ENCODE measurements at places on chromosomes 2 and 18. TPM values are rescaled to one million over a fixed set of nuclear protein-coding genes. Genes with fewer than 3 reads are reported as not detected.

- DNase-seq = no peak
Measured at GRCh38 chr2:59926731-59927130, 626.7 kb downstream of the BCL11A start.

The ABCG8 gene
- total RNA-seq = not detected

The CTAGE1 gene
- under 0.01 TPM for total RNA-seq

GRCh38 chr2:128477026-128477820, 158.6 kb upstream of the HS6ST1 start:
- DNase-seq = no peak

The LYPD1 gene
- total RNA-seq = 79.7 TPM

- no peak for DNase-seq
Measured at GRCh38 chr2:120373424-120373823, 27.5 kb downstream of the INHBB start.

- no peak for DNase-seq
Measured at GRCh38 chr18:50135903-50136302, 59.0 kb downstream of the MYO5B start.

- no peak for DNase-seq
Measured at GRCh38 chr2:128028668-128029054, 802 bp upstream of the SAP130 start.

GRCh38 chr2:71558300-71559051, 105.1 kb downstream of the DYSF start:
- DNase-seq = no peak

DNA sequence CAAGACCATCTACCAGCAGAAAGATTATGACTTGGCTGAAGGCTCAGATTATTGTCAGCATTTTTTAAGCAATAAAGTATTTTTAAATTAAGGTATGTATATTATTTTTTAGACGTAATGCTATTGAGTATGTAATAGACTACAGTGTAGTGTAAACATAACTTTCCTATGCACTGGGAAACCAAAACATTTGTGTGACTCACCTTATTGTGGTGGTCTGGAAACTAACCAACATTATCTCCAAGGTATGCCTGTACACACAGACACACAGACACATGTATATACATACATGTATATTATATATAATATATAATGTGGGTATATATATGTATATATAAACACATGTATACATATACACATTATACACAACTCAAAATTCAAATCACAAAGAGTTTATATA, 9.1 kb upstream of the TMEFF2 start:
- peak; percentile 68 for DNase-seq

GRCh38 chr2:38586931-38587330, 15.8 kb downstream of the HNRNPLL start:
- peak; percentile 27 for DNase-seq

The HTR2B gene
- 0.72 TPM for total RNA-seq

DNA sequence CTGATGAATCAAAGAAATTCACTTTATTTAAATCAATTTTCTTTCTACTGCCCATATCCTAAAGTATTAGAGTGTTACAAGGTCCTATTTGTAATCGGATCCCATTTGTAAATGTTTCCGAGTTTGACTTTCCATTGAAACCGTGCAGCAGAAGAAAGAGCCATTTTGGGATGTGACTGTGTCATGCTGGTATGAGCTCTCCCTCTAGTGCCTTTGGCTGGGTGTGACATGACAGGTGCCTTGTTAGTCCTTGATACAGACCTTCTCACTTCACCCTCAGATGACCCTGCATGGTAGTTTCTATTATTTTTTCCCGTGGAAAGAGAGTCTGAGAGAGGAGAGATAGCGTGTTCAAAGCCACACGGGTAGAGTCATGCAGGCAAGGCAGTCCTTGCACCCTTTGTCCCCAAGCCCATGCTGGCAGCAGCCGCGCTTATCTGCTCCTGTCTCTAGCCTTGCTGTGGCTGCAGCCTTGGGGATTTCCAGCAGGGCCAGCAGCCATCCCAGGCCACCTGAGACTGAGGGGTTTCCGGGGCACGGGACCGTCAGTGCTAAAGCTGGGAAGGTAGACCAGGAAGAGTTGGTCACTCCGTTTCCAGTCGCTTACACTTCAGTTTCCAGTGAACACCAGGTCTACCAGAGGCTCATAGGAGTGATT, 21.4 kb downstream of the CHMP1B start:
- no peak for DNase-seq

DNA sequence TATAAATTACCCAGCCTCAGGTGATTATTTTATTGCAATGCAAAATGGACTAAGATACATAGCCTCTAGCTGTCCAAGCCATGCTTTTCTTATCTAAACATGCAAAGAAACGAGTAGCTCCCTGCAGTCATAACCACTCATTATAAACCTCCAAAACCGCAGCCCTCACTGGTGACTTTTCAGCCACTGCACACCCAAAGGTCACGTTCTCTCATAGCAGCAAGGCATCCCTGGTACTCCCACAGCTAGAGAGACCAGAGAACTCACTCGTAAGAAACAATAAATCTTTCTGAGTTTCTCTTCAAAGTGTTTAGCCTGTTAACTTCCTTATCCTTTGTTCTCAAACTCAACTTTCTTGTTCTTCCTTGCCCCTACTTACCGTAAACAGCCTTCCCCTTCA, 28.5 kb upstream of the RALBP1 start:
- DNase-seq = peak; percentile 17

The MC5R gene
- total RNA-seq = not detected

DNA sequence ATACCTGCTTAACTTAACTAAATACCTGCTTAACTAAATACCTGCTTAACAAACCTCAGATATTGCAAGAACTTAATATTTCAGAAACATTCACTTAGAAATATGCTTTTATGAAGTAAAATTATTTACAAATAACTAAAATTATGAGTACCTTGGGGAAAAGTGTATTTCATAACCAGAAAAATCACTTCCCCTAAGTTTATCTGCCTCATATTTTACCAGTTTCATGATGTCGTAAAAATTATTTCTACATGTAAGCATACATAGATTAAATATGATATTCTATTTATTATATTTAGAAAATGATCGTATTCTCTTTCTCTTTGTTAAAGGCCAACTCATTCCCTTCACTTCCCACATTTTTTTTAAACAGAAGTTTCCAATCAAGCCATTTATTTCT, 41.5 kb upstream of the DSC1 start:
- DNase-seq = no peak

The UCN gene
- not detected for total RNA-seq

The TPRKB gene
- 37.6 TPM for total RNA-seq

The FABP1 gene
- total RNA-seq = not detected

- no peak for DNase-seq
Measured at GRCh38 chr18:10128921-10129501, 215.2 kb downstream of the VAPA start.

DNA sequence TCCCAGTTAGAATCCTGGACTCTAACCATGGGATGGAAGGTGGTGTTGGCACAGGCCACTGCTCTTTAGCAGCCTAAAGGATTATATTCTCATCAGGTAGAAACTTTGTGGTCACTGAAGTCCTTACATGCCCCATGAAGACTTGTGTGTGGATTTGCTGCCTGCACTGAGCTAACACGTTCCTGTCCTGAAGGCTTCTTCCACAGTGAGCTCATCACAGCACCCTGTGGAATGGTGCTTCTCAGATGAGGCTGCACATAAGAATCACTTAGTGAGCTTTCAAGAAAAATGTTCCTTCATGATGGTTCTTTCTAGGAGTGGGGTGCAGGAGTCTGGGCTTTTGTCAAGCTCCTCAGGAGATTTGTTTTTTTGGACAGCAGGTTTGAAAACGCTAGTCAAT, 26.8 kb downstream of the STAMBP start:
- DNase-seq = peak; percentile 20

The SCYGR4 gene
- not detected for total RNA-seq

DNA sequence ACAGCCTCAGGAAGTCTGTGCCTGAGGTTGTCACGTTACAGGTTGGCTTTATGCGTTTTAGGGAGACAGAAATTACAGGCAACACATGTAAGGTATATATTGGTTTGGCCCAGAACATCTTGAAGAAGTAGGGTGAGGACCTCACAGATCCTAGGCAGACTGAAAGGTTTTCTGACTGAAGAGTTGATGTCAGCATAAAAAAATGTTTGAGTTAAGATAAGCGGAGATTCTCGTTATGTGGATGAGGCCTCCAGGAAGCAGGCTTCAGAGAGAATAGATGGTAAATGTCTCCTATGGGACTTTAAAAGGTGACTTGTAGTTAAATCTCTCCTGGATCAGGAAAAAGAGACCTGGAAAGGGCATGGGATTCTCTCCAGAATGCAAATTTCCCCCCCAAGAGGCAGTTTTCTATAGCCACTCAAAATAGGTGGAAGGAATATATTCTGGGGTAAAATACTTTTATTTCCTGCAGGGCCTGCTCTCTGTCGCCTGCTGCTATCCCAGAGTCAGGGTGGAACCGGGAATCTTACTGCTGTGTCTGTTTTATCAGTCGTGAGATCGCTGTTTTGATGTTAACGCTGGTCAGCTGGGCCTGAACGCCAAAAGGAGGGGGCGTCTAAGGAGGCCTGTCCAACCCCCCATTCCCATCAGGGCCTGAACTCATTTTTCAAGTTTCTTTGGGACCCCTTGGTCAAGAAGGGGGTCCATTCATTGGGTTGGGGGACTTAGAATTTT, 171.1 kb downstream of the HDAC4 start:
- no peak for DNase-seq

DNA sequence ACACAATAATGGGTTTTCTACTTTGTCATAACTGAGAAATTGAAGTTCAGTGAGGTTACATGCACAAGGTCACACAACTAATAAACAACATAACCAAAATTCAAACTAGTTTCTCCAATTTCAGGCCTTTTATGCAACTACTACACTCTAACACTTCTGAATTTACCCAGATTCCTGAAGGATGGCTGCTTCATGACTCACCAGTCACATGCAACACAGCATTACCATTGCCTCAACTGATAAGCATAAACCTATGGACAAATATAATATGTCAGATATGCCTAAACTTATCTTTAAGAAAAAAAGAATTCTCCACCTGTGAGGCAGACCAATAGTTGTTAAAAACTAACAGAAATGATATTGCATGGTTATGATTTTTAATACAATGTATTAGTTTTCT, 586.5 kb upstream of the SLC8A1 start:
- peak; percentile 40 for DNase-seq

The CRYBA2 gene
- total RNA-seq = not detected

- DNase-seq = no peak
Measured at GRCh38 chr2:60819155-60819862, 62.1 kb upstream of the REL start.

- DNase-seq = no peak
Measured at GRCh38 chr2:16118611-16119590, 178.6 kb downstream of the MYCN start.

- DNase-seq = no peak
Measured at GRCh38 chr2:163771596-163771995, 35.8 kb upstream of the FIGN start.

DNA sequence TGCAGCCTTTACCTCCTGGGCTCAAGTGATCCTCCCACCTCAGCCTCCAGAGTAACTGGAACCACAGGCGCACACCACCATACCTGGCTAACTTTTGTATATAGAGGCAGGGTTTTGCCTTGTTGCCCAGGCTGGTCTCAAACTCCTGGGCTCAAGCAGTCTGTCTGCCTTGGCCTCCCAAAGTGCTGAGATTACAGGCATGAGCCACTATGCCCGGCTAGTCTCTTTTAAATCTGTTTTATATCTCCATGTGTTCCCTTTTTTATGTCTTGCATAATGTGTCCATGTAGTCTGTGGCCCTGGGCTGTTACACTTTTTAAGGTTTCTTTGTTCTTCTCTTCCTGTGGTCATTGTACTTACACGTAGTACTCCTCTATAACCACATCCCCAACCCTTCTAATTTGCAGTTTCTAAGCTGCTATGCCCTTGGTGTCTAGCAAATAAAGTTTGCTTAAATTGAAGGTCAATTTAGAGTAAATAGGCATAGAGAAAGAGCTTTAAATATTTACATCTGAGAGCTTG, 168.2 kb downstream of the MCFD2 start:
- peak; percentile 33 for DNase-seq

Data from IMR-90 (cell line).